ENCODE measurements at places on chromosomes 3 and 15. TPM values are rescaled to one million over a fixed set of nuclear protein-coding genes. Genes with fewer than 3 reads are reported as not detected.
A peak's percentile ranks its signal among the peaks of the same experiment; 100 is the strongest.

DNA sequence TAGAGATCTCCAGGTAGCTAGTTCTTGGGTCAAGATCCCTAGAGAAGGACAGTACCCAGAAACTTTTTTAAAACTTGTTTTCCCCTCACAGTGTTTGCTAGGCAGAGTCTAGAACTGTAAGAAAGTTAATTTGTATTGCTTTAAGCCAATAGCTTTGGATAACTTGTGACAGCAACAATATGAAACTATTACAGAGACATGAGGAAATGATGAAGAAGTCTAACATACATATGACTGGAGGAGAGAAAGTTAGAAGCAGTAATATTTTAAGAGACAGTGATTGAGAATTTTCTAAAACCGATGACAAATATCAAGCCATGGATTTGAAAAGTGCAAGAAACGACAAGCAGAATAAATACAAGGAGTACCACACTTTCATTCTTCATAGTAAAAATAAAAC is 10.0 kb downstream of the HMG20A start:
- no peaks in the 10 kb centered on the region for H3K4me1 ChIP-seq
- H3K36me3 ChIP-seq, result no peaks in the 10 kb centered on the region
- no peaks in the 10 kb centered on the region for H3K27me3 ChIP-seq
- DNase-seq, result no peak

- H3K4me1 ChIP-seq, result no peaks in the 10 kb centered on the region
- H3K27ac ChIP-seq, result no peak overlapping the region
- H3K4me3 ChIP-seq, result no peak overlapping the region
- no peaks in the 10 kb centered on the region for H3K27me3 ChIP-seq
- no peaks in the 10 kb centered on the region for H3K36me3 ChIP-seq
- DNase-seq, result no peak
Observed at GRCh38 chr3:59699648-59700320, 650.0 kb upstream of the CFAP20DC start.

GRCh38 chr15:55124616-55125015 is 72.1 kb downstream of the RSL24D1 start:
- no peak overlapping the region for H3K27ac ChIP-seq
- no peaks in the 10 kb centered on the region for H3K36me3 ChIP-seq
- H3K4me1 ChIP-seq, result no peaks in the 10 kb centered on the region
- no peak for DNase-seq

DNA sequence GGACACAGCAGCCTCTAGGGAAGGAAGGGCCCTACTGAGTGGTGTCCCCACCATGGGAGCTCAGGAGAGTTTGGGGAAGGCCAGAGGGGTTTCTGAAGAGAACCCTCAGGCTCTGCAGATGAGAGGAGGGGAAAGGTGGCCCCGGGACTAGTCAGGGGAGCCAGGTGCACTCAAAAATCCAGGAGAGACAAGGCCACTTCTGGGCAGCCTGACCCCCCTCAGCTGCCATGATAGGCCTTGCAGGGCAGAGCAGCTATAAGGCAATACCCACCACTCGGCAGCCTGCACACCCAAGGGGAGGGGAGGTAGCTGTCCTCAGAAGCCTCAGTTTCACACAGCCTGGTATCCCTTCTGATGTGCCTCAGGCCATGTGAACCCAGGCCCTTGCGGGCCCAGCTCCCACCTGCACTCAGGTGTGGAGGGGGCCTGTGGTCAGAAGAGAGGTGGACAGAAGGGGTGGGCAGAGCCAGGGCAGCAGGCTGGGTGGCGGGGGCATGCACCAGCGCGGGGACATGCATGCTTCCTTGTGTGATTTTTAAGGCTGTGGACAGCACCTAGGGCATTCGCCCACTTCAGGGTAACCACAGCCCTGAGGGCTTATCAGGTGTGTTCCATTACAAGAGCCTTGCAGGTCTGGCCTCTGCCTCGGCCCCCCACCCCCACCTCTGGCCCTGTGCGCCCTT is 34.6 kb downstream of the SRPRB start:
- H3K27ac ChIP-seq, result no peak overlapping the region

- peak overlapping the region; percentile 86 for H3K27ac ChIP-seq
- no peaks in the 10 kb centered on the region for H3K27me3 ChIP-seq
- H3K36me3 ChIP-seq, result no peaks in the 10 kb centered on the region
Observed at GRCh38 chr3:23809840-23810342, 4.1 kb downstream of the UBE2E1 start.

GRCh38 chr3:42306499-42306898 is 40.5 kb upstream of the CCK start:
- H3K27ac ChIP-seq, result no peak overlapping the region
- no peaks in the 10 kb centered on the region for H3K36me3 ChIP-seq
- H3K4me1 ChIP-seq, result no peaks in the 10 kb centered on the region
- H3K4me3 ChIP-seq, result no peak overlapping the region

DNA sequence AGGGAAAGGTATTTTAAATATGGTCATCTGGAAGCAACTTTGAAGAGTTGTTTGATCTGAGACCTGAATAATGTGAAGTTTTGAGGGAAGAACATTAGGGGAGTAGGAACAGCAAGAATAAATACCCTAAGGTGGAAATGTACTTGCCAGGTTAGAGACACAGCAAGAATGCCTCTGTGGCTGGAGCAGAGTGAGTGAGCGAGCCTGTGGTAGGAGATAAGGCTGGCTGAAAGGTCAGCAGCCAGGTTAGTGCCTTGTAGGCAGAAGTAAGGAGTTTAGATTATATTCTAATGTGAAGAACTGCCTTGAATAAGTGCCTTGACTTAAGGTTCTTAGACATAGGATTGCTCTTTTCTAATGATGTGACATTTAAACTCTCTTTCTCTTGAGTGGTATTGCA is 18.3 kb downstream of the LRRC49 start:
- no peak for DNase-seq
- no peaks in the 10 kb centered on the region for H3K4me1 ChIP-seq
- no peaks in the 10 kb centered on the region for H3K36me3 ChIP-seq
- no peak overlapping the region for H3K4me3 ChIP-seq

DNA sequence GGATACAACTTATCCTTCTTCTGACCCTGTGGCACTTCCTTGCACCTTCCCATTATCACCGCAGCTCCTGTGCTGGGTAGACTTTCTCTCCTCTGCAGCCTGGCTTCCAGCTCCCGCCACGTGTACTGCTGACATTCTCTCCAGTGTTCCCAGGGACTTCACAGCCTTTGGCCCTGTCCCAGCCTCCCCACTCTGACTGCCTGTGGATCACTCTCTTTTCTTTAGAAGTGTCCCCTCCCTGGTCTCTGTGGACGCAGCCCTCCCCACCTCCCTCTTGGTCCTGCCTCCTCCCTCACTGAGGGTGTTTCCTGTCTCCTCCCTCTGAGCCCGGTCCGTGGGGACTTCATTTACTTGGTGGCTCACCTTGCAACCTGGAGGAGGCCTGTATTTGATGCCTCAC is 17.4 kb downstream of the PDIA5 start:
- no peaks in the 10 kb centered on the region for H3K27me3 ChIP-seq
- no peak for DNase-seq
- H3K4me1 ChIP-seq, result peaks cover 58% of the 10 kb centered on the region
- H3K27ac ChIP-seq, result no peak overlapping the region
- no peak overlapping the region for H3K4me3 ChIP-seq

- H3K27me3 ChIP-seq, result no peaks in the 10 kb centered on the region
- DNase-seq, result no peak
- no peaks in the 10 kb centered on the region for H3K36me3 ChIP-seq
- no peak overlapping the region for H3K4me3 ChIP-seq
Observed at GRCh38 chr3:55521064-55521737, 34.1 kb upstream of the WNT5A start.

Gene POTEB
- not detected for total RNA-seq

Gene LRRC49
- total RNA-seq, result 7.3 TPM

Gene TGM5
- total RNA-seq, result 0.32 TPM

Gene MOBP
- 0.18 TPM for total RNA-seq

Gene PLA2G4D
- total RNA-seq, result not detected

Gene TLR9
- 1.0 TPM for total RNA-seq

Measured in lower lobe of right lung (tissue), 2 donors.